Large intestine (tissue), 12 donors: ENCODE measurements at places on chromosomes 4 and X. TPM values are rescaled to one million over a fixed set of nuclear protein-coding genes. Genes with fewer than 3 reads are reported as not detected.

The BST1 gene
- polyA plus RNA-seq, result 52.7 TPM

DNA sequence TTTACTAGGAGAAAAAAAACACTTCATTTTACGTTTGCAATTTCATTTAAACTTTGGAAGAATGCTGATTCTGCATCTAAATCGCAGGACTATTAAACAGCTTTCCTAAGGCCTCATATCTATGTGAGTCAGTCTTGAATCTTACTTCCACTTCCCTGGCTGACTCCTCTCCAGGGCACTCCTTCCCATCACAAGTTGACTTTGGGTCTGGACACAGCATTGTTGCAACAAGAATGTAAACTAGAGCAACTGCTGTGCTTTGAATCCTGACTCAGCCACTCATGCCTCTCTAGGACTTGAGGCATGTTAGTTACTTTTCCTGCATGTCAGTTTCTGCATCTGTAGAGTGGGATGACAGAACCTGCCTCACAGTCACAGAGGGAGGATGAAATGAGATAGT is 413.8 kb downstream of the FAT4 start:
- H3K4me3 ChIP-seq, result no peak overlapping the region
- no peak for DNase-seq
- H3K27me3 ChIP-seq, result no peaks in the 10 kb centered on the region
- no peaks in the 10 kb centered on the region for H3K4me1 ChIP-seq
- no peak overlapping the region for H3K27ac ChIP-seq
- H3K36me3 ChIP-seq, result no peaks in the 10 kb centered on the region

The F9 gene
- polyA plus RNA-seq, result not detected

The RFC1 gene
- polyA plus RNA-seq, result 40.8 TPM

The NDST3 gene
- polyA plus RNA-seq, result 0.85 TPM
